ENCODE measurements at places on chromosomes 6 and 20.

DNA sequence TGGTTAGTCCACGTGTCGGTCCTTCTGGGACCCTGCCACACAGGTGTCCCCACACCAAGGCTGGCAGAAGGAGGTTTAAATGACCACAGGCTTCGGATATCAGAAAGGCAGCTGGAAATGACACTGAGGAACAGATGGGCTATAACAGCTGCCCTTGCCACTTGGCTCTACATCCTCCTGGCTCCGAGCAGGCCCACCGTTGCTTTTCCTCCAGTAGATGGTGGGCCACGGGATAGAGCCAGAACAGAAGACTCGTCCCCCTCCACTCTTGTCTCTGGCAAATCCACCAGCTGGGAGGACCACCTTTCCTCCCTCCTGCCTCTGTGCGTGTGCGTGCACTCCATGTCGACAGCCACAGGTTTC lies 17.6 kb downstream of the WRNIP1 start:
- no peak for DNase-seq

GRCh38 chr6:77468939-77469338 lies 5.6 kb upstream of the HTR1B start:
- no peak for DNase-seq

DNA sequence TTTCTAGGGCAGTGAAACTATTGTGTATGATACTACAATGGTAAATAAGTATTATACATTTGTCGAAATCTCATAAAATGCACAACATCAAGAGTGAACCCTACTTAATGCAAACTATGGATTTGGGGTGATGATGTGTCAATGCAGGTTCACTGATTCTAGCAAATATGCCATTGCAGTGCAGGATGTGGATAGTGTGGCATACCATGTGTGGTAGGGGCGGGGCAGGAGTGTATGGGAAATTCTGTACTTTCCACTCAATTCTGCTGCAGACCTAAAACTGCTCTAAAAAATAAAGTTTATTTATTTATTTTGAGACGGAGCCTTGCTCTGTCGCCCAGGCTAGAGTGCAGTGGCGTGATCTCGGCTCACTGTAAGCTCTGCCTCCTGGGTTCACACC lies 44.3 kb downstream of the ABHD12 start:
- DNase-seq, result no peak

DNA sequence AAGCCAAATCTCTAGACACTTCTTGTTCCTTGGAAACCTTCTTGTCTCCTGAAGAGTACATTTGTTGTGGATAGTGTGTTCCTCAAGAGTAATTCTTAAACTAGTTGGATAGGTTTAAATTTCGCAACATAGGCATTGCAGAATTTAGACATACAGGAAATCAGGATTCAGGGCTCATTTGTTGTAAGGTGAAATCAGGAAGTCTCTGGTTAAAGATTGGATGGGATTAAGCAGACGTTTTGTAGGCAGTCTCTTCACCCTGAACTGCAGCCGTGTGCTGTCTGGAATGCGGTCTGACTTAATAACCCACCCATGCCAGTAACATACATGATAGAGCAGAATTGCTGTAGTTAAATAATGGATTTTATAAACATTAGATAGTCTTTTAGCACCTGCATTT lies 21.7 kb downstream of the HIVEP1 start:
- no peak for DNase-seq

GRCh38 chr6:109187399-109188114 lies 92.2 kb downstream of the CEP57L1 start:
- no peak for DNase-seq

DNA sequence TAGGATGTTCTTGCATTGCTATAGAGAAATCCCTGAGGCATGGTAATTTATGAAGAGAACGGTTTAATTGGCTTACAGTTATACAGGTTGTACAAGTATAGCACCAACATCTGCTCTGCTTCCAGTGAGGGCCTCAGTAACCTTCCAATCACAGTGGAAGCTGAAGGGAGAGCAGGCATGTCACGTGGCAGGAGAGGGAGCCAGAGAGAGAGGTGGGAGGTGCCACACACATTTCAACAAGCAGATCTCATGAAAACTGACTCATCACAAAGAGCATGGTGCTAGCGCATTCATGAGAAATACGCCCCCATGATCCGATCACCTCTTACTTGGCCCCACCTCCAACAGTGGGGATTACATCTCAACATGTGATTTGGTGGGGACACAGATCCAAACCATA lies 871.2 kb downstream of the TFAP2A start:
- DNase-seq, result no peak

- no peak for DNase-seq
Measured at GRCh38 chr6:27139756-27140579, 107.5 kb upstream of the PRSS16 start.

GRCh38 chr6:149459761-149460160 lies 25.1 kb downstream of the ZC3H12D start:
- DNase-seq, result no peak

DNA sequence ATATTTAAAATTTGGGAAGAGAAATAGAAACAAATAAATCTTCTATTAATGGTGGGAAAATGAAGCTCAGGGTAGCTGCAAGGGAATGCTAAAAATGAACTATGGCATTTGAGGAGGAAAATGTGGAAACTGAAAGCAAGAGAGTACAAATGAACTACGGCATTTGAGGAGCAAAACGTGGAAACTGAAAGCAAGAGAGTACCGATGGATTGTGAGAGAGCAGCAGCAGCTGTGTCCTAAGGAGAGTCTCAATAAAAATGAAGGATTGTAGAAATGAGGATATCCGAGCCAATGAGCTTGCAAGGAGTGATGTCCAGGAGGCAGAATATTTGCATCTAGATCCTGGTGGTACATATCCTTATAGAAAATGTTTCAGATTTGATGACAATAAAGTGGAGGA lies 547.1 kb upstream of the ZNF337 start:
- DNase-seq, result no peak

DNA sequence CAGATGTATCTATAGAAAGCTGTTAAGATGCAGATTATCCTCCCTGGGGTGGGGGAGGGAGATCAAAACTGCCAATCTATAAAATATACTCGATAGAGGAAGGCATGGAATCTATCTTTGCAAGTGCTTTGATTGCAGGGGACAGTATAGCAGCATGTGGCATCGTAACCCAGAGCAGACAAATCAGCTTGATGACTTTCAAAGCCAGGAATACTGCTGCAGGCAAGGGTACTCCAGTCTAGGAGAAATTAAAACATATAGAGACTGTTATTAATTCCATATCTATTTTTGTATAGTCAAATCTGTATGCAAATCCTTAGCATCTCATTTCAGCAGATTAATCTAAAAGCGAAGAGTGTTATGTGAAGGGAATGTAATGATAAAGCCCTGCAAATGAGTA lies 159.4 kb downstream of the MMS22L start:
- DNase-seq, result no peak

DNA sequence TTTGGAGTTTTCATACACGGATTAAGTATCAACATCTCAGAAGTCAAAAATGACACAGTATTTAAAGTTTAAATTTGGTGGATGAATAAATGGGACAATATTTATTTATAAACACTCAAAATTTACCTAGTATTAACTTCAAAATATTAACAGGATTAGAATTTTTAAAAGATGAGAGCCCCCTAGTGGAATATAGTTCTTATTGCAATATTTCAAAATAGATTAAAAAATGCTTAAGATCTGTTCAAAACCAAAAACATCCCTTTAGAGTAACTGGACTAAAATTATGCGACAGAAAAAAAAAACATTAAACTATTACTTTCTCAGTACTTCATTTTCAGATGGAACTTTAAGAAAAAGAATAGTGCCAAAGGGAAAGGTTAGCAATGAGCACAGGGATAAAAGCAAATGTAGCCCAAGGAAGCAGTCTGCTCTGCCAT lies 56.6 kb downstream of the SNX14 start:
- DNase-seq, result no peak

Measured in NCI-H2081 treated with DMSO at 0.1 percent for 48 hours (cell line).